ENCODE measurements at places on chromosomes 3 and 15.

- no peak for DNase-seq
Measured at GRCh38 chr15:52076889-52077781, 35.4 kb downstream of the BCL2L10 start.

- DNase-seq, result no peak
Measured at GRCh38 chr15:67941648-67942310, 101.9 kb upstream of the RNU6-1 start.

DNA sequence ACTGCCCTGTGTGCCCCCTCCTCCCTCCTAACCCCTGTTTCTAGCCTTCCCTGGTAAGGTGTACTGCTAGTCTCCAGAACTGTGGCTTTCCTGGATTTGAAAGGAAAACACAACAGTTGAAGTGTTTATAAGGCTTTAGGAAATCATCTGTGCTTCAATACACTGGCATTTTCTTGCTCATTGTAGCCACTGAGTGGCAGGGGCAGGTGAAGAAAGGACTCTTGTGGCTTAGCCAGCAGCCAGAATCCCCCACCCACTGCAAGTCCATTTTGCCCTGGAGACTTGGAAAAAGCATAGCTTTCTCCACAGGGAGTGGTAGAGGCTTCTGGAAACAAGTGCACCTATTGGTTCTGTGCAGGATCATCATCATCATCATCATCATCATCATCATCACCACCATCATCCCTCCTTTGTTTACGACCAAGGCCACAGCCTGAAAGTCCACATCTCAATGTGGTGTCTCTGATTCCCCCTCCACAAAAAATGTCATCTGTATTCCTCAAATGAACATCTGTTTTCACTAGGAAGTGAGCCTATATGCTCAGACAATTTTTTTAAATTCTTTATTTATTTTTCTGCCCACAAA is 33.4 kb downstream of the AQP9 start:
- no peak for DNase-seq

DNA sequence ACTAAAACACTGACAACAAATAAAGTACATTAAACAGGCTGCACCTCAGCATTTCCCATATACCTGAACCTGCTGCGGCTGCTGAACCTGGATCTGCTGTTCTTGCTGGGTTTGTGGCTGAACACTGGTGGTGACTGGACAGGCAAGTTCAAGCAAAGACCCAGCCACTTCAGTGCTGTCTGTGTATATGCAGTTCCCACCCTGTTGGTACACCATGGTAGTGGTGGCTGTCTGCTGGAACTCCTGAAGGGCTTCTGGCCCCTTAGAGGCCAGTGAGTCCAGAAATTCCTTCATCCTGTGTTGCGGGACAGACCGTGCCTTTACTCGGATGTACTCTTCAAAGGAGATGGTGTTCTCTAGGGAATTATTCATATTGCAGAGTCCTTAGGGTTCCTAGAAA is 17.2 kb downstream of the QRICH1 start:
- no peak for DNase-seq

- peak; percentile 31 for DNase-seq
Measured at GRCh38 chr3:49013738-49014660, 4.4 kb downstream of the DALRD3 start.

GRCh38 chr15:55402707-55403106 is 5.5 kb downstream of the CCPG1 start:
- no peak for DNase-seq

DNA sequence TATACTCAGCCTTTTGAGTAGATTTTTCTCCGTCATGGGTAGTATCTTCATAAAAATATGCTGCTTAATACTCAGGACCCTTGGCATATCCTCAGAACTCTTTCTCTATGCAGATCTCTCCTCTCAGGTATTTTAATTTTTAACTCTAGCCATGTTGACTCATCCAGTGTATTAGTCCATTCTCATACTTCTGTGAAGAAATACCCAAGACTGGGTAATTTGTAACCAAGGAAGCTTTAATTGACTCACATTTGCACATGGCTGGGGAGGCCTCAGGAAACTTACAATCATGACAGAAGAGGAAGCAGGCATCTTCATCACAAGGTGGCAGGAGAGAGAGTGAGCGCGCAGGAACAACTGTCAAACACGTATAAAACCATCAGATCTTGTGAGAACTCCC is 129.3 kb upstream of the CD96 start:
- no peak for DNase-seq

- no peak for DNase-seq
Measured at GRCh38 chr3:10548992-10549391, 43.6 kb upstream of the ATP2B2 start.

DNA sequence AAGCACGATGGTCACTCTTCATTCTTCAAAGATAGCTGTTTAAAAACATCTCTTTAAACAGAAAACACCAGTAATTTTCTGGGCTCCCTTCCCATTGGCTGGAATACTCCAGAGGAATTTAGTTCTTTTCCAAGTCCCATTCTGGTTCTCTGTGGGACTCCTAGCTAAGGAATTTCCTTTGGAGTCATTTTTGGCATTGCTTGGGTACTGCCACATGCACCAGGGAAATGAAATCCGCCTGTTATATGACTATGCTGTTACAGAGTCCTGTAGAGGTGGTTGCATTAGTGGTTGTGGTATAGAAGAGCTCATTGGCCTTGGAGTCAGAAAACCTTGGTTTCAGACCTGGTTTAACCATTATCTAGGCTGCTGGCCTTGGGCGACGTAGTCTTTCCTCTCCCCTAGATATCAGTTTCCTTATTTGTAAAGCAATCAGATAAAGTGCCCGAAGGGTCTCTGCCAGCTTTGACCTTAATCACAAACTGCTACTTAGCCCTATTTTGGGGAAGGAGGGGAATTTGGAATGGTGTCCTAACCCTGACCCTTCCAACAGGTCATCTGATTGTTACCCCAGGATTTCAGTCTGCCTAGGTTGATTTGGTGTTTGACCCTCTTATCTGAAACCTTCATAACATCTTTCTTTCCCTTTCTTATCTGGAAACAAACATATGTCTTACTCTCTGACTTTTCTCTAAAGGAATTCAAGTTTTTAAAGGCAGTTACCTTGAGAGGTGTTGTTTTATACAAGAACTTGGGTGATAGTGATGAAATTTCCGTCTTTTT is 13.4 kb downstream of the RTP1 start:
- no peak for DNase-seq

- DNase-seq, result no peak
Measured at GRCh38 chr3:58041826-58042324, 33.7 kb downstream of the FLNB start.

Measured in ovary (tissue), 10 donors.